ENCODE measurements at places on chromosomes 7 and 10. TPM values are rescaled to one million over a fixed set of nuclear protein-coding genes. Genes with fewer than 3 reads are reported as not detected.

The ADIRF gene
- total RNA-seq = 1.5 TPM

The CTTNBP2 gene
- 0.78 TPM for total RNA-seq

The CYP3A7 gene
- total RNA-seq = 0.30 TPM

The JCAD gene
- 91.2 TPM for total RNA-seq

The GIMAP6 gene
- total RNA-seq = 0.30 TPM

The PDLIM1 gene
- 7.9 TPM for total RNA-seq

The ABLIM1 gene
- total RNA-seq = 7.2 TPM

The HOXA3 gene
- 6.8 TPM for total RNA-seq

The DPYSL4 gene
- total RNA-seq = 6.3 TPM

The LMBR1 gene
- total RNA-seq = 51.7 TPM

The CCDC136 gene
- 11.4 TPM for total RNA-seq

The HACD1 gene
- 30.0 TPM for total RNA-seq

The RASA4B gene
- total RNA-seq = 2.5 TPM

The CYP2W1 gene
- under 0.01 TPM for total RNA-seq

The PTPRN2 gene
- under 0.01 TPM for total RNA-seq

The PCLO gene
- 0.59 TPM for total RNA-seq

The FASTK gene
- 62.7 TPM for total RNA-seq

The GPR158 gene
- 0.05 TPM for total RNA-seq

The ING3 gene
- total RNA-seq = 10.2 TPM

The KIAA1549 gene
- 3.6 TPM for total RNA-seq

The UBTD1 gene
- 34.0 TPM for total RNA-seq

All from smooth muscle cell of the umbilical artery (primary cell).